ENCODE measurements at places on chromosomes 7 and 10.

DNA sequence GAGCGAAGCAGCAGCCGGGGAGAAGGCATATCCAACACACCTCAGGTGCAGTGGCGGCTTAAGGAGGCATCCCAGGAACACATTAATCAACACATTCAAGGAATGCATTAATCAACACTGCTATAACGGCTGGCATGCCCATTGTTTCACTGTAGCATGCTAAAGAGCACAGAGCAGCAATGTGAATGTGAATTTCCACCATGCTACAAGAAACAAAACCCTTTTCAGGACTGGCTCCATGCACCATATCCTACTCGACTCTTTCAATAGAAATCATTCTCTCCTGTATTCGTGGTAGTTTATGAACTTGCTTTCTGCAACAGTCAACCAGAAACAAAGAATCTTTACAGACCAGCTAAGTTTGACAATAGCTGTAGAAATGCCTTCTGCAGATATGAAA is 149.0 kb downstream of the NRCAM start:
- DNase-seq = no peak

DNA sequence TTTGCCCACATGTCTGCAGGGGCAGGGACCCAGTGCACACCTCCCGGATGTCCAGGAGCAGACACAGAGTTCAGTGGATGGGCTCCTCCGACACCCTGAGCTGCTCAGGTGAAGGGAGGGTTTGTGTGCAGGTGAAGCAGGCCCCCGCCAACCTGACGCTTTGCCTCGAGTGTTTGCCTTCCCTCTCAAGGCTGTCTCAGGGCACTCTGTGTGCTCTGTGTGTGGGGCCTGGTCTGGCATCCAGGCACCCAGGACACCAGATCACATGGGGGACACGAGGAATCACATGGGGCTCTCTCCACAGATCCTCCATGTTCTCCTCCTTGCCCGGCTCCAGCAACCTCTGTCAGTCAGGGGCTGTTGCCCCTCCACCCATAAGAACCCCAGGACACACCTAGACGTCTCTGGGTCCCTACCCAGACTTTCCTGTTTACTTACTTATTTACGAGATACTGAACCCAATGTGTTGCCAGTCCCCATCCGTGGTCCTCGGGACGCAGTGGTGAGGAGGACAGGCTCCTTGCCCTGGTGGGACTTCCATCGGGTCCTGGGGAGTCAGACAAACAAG is 99.5 kb downstream of the HTR5A start:
- DNase-seq = no peak

GRCh38 chr10:42933448-42934340 is 143.2 kb upstream of the RET start:
- no peak for DNase-seq

DNA sequence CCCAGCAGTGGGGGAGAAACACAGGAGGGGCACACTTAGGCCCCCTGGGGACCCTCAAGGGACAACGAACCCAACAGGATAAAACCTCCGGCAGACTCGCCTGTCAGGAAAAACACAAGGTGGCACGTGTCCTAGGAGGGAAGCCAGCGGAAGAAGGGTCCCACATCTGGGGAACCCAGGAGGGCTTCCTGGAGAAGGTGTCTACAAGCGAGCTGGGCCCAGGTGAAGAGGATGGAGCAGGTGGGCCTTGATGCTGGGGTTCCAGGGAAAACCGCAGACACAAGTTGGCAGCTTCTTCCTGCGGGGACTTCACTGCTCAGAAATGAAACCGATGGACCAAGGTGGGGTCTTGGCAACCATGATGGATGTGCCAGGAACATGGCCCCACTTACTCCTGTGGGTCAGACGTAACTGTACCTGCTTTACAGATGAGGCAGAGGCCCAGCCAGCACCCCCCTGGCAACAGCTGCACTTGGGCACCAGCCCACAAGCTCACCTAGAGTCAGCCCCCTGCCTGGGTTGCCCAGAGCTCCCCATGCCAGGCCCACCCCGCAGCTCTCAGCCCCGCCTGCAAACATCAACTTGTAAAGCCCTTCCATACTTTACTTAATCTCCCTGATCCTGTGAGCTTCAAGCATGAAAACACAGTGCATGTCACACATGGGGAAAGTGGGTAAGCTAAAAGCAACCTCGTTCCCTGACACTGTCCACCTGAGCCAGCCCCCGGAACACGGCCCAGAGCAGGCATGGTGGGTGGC is 225.0 kb downstream of the ELFN1 start:
- no peak for DNase-seq

GRCh38 chr10:58269782-58270290 is 874 bp downstream of the CISD1 start:
- no peak for DNase-seq

DNA sequence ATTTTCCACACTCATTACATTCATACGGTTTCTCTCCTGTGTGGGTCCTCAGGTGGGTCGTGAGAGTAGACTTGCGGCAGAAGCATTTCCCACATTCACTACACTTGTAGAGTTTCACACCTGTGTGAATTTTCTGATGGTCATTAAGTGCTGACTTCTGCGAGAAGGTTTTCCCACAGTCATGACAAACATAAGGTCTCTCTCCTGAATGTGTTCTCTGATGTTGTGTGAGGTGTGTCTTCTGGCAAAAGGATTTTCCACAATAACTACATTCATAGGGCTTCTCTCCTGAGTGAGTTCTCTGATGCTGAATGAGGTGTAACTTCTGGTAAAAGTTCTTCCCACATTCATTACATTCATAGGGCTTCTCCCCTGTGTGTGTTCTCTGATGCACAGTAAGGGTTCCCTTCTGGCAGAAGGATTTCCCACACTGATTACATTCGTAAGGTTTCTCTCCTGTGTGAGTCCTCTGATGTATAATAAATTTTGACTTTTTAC is 15.1 kb downstream of the ZNF12 start:
- DNase-seq = peak; percentile 46

- no peak for DNase-seq
These were observed 536.5 kb downstream of the PTPRN2 start for GRCh38 chr7:158050978-158051651.

GRCh38 chr10:85642421-85643170 is 724.0 kb downstream of the GRID1 start:
- DNase-seq = no peak

Measured in T-helper 2 cell (primary cell).